Stimulated activated CD8-positive, alpha-beta memory T cell treated with anti-CD3 and anti-CD28 coated beads, Interleukin-7, amount 100 ng/mL, for 24 hours (primary cell): ENCODE measurements at places on chromosomes 13 and 19.

DNA sequence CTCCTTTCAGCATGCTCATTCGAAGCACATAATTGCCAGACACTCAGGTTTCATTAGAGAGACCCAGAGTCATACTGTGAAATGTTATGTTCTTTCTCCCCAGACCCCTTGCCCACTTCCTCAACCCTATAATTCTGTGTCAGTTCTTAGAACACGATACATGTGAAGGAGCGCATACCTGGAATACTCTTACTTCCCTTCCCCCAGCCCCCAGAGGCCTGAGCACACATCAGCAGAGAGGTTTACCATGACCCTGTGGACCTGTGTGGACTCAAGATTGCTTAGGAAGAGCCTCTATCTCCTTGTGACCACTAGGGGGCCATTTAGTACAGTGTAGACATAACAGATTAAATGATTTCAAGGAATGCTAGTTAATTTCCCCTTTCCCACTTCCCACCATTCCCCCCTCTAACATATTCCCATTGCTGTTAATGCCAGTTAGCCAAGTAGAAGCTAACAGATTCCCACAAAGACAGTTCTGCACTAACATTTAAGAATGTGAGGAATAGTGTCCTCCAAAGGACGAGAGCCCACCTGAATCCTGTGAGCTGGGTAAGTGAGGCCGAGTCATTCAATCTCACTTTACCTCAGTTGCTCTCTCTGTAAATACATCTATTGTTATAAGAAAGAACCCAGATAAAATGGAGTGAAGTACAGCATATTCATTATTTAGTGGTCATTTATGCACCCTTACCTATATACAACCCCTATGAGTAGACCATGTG lies 154.2 kb upstream of the MAB21L1 start:
- DNase-seq, result no peak

- DNase-seq, result no peak
These were observed 247.7 kb upstream of the IRS2 start for GRCh38 chr13:110034031-110034549.

GRCh38 chr19:54189145-54189734 lies at the start of gene MBOAT7:
MBOAT7 (minus strand) TSS chr19:54189580; CDS start chr19:54188508, 1,072 bp downstream.
- DNase-seq, result no peak

DNA sequence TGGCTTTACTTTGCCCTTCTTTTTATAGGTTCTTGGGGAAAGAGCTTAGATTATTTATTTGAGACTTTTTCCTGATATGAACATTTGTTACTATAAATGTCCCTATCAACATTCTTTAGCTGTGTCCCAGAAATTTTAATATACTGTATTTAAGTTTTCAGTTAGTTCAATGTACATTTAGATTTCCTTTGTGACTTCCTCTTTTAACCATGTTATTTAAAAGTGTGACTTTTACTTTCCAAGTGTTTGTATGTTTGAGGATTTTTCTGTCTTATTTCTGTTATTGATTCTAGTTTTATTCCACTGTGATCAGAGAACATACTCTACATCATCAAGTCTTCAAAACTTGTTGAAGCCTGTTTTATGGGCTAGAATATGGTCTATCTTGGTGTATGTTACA lies 72.7 kb upstream of the SPRY2 start:
- DNase-seq, result no peak

DNA sequence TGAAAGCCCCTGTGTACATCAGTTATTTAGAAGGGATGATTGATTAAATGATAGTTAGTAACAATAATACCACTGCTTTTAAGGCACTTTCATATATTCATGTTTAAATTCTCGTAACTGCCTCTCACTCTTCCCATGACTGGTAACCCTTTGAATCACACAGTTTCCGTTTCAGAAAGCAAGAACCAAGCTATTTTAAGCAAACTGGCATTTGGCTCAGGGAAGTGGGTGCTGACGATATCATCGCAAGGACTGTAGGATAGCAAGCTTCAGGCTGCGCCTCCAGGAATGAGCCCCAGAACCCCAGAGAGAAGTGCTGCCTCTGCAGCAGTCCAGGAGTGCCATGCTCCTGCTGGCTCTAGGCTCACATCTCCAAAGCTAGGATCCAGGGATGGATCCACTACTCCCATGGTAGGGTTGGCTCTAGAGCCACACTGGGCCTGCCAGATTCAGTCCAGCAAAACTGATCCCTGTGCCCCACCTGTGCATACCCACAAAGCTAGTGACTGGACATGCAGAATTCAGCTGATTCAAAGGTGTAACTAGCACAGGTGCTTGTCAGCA lies 313.5 kb downstream of the SLC7A1 start:
- no peak for DNase-seq

GRCh38 chr19:16106121-16106520 lies 5.6 kb upstream of the RAB8A start:
- no peak for DNase-seq

DNA sequence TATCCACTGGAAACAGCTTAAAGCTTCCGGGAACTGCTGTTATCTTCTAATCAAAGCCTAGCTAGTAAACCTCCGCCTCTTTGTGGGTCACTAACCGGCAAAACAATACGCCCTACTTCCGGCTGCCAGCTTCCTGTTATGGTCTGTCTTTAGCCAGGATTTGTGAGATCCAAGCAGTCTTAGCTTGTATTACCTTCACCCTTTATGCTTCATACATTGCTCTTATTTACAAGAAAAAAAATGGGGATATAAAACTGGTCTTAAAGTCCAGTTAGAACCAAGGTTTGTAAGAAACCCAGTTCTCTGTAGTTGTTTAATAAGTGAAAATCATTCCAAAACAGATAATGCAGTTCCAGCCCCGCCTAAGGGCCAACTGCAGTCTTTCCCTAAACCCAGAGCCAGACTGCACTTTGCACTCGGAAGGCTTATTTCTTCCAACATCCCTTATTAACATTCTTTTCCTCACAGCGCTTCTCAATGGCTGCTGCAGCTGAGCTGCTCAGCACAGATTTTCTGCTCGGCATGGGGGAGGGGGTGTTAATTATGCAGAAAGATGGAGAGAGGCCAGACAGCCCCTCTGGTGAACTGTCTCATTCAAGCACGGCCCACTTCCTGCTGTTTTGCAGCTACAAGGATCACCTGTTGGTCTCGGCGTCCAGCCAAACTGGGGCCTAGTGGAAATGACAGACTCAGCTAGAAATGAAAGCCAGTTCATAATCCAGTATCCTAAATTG lies 368.4 kb downstream of the KLF12 start:
- peak; percentile 32 for DNase-seq

DNA sequence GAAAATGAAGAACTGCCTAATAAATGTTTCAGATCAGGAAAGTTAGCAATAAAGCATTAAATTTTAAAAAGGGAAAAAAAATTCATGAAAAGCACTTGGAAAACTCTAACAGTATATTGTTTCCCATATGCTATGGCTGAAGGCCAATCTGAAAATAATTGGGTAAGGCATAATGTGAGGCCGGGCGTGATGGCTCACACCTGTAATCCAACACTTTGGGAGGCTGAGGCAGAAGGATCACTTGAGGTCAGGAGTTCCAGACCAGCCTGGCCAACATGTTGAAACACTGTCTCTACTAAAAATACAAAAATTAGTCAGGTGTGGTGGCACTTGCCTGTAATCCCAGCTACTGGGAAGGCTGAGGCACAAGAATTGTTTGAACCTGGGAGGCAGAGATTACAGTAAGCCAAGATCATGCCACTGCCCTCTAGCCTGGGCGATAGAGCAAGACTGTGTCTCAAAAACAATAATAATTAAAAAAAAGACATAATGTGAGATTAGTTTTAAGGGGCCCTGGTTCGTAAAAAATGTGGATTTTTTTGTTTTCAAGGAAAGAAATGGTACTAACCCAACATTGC lies 15.2 kb downstream of the INTS6 start:
- no peak for DNase-seq

DNA sequence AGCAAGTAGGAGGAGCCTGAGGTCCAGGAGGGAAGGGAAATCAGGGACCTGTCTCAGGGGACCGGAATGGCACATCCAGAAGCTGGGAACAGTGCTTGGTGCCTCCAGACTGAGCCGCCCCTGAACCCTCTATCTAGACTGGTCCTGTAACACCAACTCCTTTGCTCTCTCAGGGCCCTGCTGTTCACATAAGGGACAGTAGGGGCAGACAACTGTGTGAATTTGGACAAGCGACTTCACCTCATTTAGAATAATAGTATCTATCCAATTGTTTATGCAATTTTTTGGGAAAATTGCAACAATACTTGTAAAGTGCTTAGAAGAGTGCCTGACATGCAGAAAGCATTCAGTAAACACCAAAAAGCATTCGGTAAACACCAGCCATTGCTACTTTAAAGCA lies 14.0 kb downstream of the SYMPK start:
- no peak for DNase-seq

- DNase-seq, result no peak
These were observed 26.6 kb downstream of the MCF2L start for GRCh38 chr13:112995395-112996191.

DNA sequence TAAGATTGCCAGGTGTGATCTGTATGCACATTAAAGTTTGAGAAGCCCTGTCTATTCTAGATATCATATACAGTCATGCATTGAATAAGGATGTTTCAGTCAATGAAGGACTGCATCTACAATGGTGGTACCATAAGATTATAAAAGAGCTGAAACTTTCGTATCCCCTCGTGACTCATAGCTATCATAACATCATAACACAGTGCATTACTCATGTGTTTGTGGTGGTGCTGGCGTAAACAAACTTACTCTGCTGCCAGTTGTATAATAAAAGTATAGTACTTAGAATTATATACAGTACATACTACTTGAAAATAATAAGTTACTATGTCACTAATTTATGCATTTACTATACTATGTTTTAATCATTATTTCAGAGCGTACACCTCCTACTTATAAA lies 489.3 kb downstream of the GPC6 start:
- no peak for DNase-seq

- no peak for DNase-seq
These were observed 222.1 kb downstream of the MZT1 start for GRCh38 chr13:72505376-72505775.

- no peak for DNase-seq
These were observed 986.0 kb upstream of the SPRY2 start for GRCh38 chr13:81326913-81327312.

GRCh38 chr13:67299072-67299635 lies 69.0 kb upstream of the PCDH9 start:
- DNase-seq, result no peak

- DNase-seq, result no peak
These were observed 873.8 kb downstream of the SLITRK6 start for GRCh38 chr13:84925443-84925842.

GRCh38 chr13:67588607-67589006 lies 358.5 kb upstream of the PCDH9 start:
- DNase-seq, result no peak

DNA sequence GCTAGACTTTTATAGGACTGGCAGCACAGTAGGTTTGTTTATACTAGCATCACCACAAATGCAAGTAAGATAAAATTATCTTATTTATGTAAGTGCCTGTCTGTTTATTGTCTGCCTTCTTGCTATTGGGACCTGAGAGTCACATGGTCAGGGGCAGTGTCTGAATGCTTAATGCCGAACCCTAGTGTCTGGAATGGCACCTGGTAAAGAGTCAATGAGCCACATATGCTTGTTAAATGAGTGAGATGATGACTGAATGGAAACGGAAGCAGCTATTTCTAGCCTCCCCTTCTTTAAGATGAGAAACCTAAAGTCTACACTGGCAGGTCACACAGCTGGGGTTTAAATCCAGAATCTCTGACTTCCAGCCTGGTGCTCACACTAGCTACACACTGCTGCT lies 92.2 kb downstream of the STOML3 start:
- DNase-seq, result no peak

- DNase-seq, result peak; percentile 59
These were observed 11.7 kb downstream of the NTN5 start for GRCh38 chr19:48660852-48661710.

GRCh38 chr19:18307271-18307681 lies 15.6 kb downstream of the LSM4 start:
- DNase-seq, result no peak

DNA sequence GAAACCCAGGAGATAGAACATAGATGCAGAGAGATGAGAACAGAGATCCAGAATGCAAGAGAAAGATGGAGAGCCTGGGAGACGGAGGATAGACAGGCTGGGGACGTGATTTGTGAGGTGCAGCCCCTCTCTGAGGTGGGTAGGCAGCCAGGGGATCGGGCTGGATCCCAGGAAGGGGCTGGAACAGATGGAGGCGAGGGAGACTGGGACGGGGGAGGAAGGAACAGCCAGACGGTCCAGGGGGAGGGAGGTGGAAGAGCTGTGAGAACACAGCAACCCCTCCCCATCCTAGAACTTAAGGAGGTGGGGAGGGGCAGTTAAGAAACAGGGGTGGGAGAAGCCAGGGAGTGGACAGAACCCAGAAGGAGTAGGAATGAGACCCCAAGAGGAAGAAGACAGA lies 3.1 kb downstream of the SLC17A7 start:
- no peak for DNase-seq

- no peak for DNase-seq
These were observed 7.3 kb downstream of the OPA3 start for GRCh38 chr19:45577111-45577905.

DNA sequence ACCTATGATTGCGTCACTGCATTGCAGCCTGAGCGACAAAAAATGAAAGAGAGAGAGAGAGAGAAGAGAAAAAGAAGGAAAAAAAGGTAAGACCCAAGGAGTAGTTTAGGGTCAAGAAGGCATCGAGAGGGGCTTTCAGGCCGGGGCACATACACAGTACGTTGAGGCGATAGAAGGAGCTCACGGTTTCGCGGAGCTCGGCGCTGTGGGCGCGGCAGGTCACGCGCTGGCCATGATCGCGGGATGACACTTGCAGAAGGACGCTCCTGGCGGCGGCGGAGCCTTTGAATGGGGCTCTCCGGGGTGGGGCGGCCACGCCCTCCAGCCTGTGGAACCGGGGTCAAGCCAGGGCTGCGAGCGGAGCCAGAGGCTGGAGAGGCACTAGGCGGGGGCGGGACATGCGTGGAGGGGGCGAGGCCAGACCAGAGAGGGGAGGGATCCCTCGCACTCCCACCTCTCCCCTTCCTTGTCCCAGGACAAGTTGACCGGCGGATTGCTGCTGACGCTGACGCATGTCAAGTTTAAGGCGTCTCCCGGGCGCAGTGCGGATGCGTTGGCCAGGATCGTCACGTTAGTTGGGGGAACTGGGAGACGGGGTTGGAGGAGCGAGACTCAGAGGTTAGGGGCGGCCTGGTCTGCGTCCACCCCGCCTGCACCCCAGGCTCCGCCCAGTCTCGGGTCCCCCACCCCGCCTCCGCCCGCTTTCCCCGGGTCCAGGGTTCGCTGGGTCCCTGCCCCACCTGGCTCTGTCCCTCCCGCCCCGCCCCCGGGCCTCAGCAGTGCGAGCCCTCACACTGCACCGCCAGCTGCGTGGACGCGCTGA lies 6.9 kb downstream of the NPHS1 start:
- no peak for DNase-seq

- no peak for DNase-seq
These were observed 127.7 kb upstream of the EDNRB start for GRCh38 chr13:78046331-78046730.

- DNase-seq, result no peak
These were observed 14.7 kb downstream of the ELL start for GRCh38 chr19:18507021-18507726.
